ENCODE measurements at places on chromosomes 2 and 18.
A peak's percentile ranks its signal among the peaks of the same experiment; 100 is the strongest.

GRCh38 chr18:52426041-52426440, 86.0 kb downstream of the DCC start:
- no peak for DNase-seq
- H3K4me3 ChIP-seq, result no peak overlapping the region
- no peak overlapping the region for H3K27ac ChIP-seq
- no peaks in the 10 kb centered on the region for H3K27me3 ChIP-seq
- no peaks in the 10 kb centered on the region for H3K4me1 ChIP-seq
- H3K36me3 ChIP-seq, result no peaks in the 10 kb centered on the region

DNA sequence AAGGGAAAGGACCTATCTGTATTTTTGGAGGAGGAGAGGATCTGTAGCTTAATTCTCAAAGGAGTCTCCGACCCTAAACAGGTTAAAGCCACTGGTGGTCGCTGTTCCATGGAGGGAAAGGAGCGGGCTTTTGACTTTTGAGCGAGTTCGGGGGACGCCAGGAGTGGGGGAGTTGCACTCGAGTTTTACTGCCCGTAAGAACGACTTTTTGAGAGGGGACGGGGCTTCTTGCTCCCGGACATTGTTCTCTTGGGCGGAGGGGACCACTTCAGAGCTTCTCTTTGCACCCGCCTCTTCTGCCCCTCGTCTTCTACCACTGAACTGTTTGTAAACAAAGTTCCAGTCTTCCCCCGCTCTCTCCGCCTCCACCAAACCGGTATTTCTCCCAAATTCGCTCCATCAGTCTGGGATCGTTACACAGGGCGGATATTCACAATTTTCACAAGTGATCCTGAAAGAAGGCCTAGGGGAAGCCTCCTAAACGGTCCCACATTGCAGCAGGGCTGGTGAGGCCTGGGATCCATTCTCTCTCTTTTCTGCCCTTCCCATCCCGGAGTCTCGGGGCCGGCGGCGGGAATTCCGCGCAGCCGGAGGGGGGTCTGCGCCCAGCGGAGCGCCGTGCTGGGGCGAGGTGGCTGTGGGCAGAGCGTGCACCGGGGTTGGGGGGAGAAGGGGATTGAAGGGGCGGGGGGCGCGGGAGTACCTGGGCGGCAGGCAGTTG, 6.6 kb downstream of the DLX2 start:
- peaks cover 17% of the 10 kb centered on the region for H3K27me3 ChIP-seq
- no peak for DNase-seq
- H3K4me3 ChIP-seq, result no peak overlapping the region
- peaks cover 8% of the 10 kb centered on the region for H3K4me1 ChIP-seq
- H3K36me3 ChIP-seq, result no peaks in the 10 kb centered on the region

GRCh38 chr2:21642647-21643046, 518.9 kb downstream of the TDRD15 start:
- H3K4me3 ChIP-seq, result no peak overlapping the region
- no peak for DNase-seq
- no peak overlapping the region for H3K27ac ChIP-seq

- no peaks in the 10 kb centered on the region for H3K36me3 ChIP-seq
- H3K4me1 ChIP-seq, result no peaks in the 10 kb centered on the region
- no peak overlapping the region for H3K27ac ChIP-seq
- no peak for DNase-seq
- no peak overlapping the region for H3K4me3 ChIP-seq
Measured at GRCh38 chr18:69128978-69129377, 271.7 kb upstream of the DOK6 start.

DNA sequence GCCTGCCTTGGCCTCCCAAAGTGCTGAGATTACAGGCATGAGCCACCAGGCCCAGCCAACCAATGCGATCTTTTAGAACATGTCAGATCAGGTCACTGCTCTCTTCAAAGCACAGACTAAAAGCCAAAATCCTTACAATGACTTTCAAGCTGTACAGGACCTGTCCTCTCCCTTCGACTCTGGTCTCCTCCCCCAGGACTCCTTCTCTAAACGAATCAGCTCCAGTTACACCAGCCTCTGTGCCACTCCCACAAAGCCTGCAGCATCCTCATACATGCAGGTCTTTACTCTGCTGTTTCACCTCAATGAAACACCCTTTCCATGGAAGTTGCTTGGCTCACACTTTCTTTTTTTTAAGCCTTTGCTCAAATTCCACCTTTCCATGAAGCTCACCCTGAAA, 436.0 kb downstream of the METTL4 start:
- no peaks in the 10 kb centered on the region for H3K4me1 ChIP-seq
- no peak for DNase-seq
- no peak overlapping the region for H3K27ac ChIP-seq
- no peaks in the 10 kb centered on the region for H3K27me3 ChIP-seq
- H3K4me3 ChIP-seq, result no peak overlapping the region

GRCh38 chr2:101956465-101957438, 35.0 kb upstream of the IL1R2 start:
- H3K36me3 ChIP-seq, result no peaks in the 10 kb centered on the region
- no peak overlapping the region for H3K4me3 ChIP-seq
- no peak overlapping the region for H3K27ac ChIP-seq

DNA sequence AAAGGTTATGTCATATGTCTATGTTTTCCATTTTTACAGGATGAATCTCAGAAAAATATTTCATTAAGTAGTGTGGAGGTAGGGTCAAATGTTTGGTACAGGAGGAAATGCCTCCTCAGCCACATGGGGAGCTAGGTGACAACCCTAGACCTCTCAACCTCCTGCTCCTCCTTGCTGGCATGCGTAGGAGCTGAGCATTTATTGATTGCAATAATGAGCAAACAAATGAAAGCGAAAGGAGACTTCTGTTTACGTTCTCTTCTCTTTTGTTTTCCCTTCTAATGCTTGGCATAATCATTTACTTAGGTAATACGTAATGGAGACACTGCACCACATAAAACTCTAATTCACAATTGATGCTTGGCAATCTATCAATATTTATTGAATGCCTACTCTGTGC, 95.1 kb upstream of the CCBE1 start:
- H3K4me3 ChIP-seq, result no peak overlapping the region
- no peaks in the 10 kb centered on the region for H3K27me3 ChIP-seq
- no peaks in the 10 kb centered on the region for H3K36me3 ChIP-seq
- no peaks in the 10 kb centered on the region for H3K4me1 ChIP-seq
- no peak overlapping the region for H3K27ac ChIP-seq

GRCh38 chr18:79922971-79923411, 28.5 kb downstream of the SLC66A2 start:
- no peak overlapping the region for H3K4me3 ChIP-seq

DNA sequence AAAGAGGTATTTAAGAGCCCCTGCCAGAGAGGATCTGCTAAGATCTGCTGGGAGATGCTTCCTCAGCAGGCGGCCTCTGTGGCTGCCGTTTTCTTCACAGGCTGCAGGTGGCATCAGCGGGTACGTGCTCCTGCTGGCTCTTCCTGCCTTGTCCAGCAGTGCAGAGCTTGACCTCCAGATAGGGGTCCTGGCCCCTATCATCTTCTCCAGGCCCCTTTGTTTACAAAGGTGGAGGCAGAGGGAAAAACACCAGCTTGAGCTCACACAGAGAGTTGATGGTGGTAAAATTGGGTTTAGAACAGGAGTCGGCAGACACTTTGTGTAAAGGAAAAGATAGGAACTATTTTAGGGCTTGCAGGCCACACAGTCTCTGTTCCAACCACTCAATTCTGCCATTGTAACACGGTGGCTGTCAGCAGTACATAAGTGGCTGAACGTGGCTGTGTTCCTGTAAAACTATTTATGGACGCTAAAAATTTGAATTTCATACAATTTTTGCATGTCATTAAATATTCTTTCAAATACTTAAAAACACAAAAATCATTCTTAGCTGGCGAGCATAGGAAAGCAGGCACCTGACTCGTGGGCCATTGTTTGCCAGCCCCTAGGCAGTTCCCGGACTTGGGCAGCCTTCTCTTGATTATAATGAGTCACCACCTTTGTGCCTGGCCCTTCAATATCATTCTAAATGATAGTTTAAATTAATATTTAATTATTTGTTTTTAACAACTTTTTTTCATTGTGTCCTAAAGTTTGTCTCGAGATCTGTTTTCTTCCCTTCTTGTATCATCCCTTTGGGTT, 98.2 kb upstream of the B3GNT7 start:
- H3K4me3 ChIP-seq, result no peak overlapping the region
- no peaks in the 10 kb centered on the region for H3K27me3 ChIP-seq
- DNase-seq, result peak; percentile 68
- no peak overlapping the region for H3K27ac ChIP-seq
- no peaks in the 10 kb centered on the region for H3K4me1 ChIP-seq
- H3K36me3 ChIP-seq, result no peaks in the 10 kb centered on the region

- no peak overlapping the region for H3K27ac ChIP-seq
- H3K4me1 ChIP-seq, result no peaks in the 10 kb centered on the region
- no peaks in the 10 kb centered on the region for H3K27me3 ChIP-seq
- no peaks in the 10 kb centered on the region for H3K36me3 ChIP-seq
- DNase-seq, result no peak
Measured at GRCh38 chr18:21300908-21301200, 58.8 kb downstream of the GREB1L start.

DNA sequence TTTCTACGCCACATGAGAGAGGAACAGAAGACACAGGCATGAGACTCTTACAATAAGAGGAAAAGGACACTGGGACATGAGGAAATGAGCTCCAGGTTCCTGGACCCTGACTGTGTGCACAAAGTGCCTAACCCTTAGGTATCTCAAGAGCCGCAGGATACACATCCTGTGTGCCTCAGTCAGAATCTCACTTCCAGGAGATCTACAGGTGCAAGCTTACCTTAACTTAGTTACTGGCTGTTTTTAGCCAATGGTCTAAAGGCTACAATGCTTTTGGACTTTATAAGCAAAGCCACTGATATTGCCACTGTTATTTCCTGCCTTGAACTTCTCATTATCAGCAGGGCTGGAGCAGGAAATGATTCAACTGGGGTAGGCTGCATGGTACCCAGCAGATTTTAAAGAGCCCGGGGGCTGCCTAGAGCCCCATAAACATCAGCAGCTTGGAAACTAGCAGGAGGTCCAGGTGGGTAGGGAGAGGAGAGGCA, 254.4 kb downstream of the ZNF521 start:
- H3K27me3 ChIP-seq, result no peaks in the 10 kb centered on the region
- H3K27ac ChIP-seq, result no peak overlapping the region
- no peak for DNase-seq
- no peaks in the 10 kb centered on the region for H3K36me3 ChIP-seq

- no peaks in the 10 kb centered on the region for H3K27me3 ChIP-seq
- H3K36me3 ChIP-seq, result no peaks in the 10 kb centered on the region
- no peak overlapping the region for H3K4me3 ChIP-seq
- H3K4me1 ChIP-seq, result peaks cover 19% of the 10 kb centered on the region
- no peak overlapping the region for H3K27ac ChIP-seq
- DNase-seq, result no peak
Measured at GRCh38 chr18:50857694-50858093, 21.2 kb upstream of the ME2 start.

DNA sequence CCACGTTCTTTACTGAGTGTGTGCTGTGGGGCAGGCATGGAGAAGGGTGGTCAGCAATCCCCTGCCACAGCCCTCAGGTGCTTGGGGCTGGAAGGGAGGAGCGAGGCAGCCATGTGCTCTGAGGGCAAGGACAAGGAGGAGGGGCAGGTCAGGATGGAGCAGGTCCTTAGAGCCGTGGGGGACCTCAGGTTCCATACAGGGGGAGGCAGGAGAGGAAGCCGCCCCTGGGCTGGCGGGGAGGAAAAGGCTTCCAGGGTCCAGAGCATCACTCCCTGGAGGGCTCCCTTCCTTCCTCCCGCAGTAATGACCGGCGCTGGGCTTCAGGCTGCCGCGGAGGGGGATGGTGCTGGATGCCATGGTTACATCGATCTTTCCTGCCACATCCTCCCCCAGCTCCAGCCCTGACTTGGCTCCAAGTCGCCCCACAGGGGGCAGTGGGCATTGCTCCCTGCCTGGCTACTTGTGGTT, 6.6 kb downstream of the GAREM2 start:
- H3K27ac ChIP-seq, result no peak overlapping the region
- H3K4me3 ChIP-seq, result peak overlapping the region; percentile 31
- no peaks in the 10 kb centered on the region for H3K27me3 ChIP-seq
- H3K36me3 ChIP-seq, result no peaks in the 10 kb centered on the region
- peaks cover 13% of the 10 kb centered on the region for H3K4me1 ChIP-seq

- DNase-seq, result no peak
- no peak overlapping the region for H3K4me3 ChIP-seq
- H3K27ac ChIP-seq, result no peak overlapping the region
- no peaks in the 10 kb centered on the region for H3K4me1 ChIP-seq
- H3K36me3 ChIP-seq, result no peaks in the 10 kb centered on the region
- no peaks in the 10 kb centered on the region for H3K27me3 ChIP-seq
Measured at GRCh38 chr2:34901739-34902138, 1302.6 kb upstream of the FAM98A start.

GRCh38 chr2:26174691-26175465, 2.0 kb downstream of the GAREM2 start:
- H3K4me1 ChIP-seq, result peaks cover 13% of the 10 kb centered on the region
- H3K27me3 ChIP-seq, result no peaks in the 10 kb centered on the region
- H3K36me3 ChIP-seq, result no peaks in the 10 kb centered on the region
- DNase-seq, result no peak
